HT-29 (cell line): ENCODE measurements at places on chromosomes 4 and X.

- DNase-seq, result no peak
These were observed 237.0 kb downstream of the IDS start for GRCh38 chrX:149267878-149268813.

DNA sequence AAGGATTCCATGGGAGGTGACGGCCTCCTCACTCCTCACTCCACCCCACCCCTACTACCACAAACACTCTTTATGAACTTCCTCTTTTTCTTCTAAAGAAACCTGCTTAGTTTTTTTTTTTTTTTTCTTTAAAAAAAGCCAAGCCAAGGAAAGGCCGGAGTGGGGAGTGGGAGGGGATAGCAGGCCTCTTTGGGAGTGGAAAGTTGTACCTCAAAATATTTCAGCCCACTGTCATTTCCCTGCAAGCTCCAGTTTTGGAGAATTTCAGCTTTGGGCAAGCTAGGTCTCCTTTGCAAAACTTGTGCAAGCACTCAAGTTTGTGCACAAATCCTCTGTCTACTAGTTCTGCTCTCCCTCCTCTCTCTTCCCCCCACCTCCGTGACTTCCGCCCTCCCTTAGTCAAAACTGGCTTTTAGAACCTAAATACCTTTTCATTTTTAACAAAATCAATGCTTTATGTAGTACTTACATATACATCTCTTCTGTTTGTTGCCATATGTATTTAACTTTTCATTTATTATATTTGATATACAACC is 512 bp upstream of the ANTXR2 start:
- no peak for DNase-seq

DNA sequence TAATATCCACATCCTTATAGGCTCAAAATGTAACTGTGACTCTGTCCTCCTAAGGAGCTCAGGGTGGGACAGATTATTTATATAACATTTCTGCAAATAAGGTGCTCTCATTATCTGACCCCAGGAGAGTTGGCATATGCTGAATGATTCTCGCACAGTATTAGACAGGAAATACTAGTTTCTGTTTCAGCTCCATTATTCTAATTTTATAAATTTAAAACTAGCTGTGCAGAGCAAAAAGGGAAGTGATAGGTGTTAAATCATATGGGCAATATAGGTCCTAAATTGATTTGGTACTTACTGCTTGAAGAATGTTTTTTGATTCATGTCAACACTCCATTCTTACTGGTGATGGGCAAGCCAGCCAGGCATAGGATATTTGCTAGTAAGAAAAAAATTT is 141.5 kb downstream of the GLRA2 start:
- DNase-seq, result no peak

DNA sequence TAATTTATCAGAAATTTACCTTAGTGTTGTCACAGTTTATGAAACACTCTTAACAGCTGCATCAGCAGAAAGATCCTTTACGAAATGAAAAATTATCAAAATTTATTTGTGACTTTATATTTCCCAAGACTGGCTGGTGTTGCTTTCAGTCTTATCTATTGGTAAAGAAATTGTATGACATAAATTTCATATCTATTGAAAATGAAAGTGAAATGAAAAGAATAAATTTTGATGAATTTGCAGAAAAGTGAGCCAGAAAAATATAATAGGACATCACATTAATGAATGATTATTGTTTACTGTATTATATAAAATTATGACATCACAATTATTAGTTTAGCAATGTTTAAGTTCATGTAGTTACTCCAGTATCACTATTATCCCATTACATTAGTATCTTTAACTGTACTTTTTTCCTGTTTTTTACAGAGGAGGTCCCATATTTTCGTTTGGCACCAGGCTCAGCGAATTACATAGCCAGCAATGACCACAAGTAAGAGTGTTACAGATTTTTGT is 13.2 kb upstream of the TMEM165 start:
- no peak for DNase-seq

DNA sequence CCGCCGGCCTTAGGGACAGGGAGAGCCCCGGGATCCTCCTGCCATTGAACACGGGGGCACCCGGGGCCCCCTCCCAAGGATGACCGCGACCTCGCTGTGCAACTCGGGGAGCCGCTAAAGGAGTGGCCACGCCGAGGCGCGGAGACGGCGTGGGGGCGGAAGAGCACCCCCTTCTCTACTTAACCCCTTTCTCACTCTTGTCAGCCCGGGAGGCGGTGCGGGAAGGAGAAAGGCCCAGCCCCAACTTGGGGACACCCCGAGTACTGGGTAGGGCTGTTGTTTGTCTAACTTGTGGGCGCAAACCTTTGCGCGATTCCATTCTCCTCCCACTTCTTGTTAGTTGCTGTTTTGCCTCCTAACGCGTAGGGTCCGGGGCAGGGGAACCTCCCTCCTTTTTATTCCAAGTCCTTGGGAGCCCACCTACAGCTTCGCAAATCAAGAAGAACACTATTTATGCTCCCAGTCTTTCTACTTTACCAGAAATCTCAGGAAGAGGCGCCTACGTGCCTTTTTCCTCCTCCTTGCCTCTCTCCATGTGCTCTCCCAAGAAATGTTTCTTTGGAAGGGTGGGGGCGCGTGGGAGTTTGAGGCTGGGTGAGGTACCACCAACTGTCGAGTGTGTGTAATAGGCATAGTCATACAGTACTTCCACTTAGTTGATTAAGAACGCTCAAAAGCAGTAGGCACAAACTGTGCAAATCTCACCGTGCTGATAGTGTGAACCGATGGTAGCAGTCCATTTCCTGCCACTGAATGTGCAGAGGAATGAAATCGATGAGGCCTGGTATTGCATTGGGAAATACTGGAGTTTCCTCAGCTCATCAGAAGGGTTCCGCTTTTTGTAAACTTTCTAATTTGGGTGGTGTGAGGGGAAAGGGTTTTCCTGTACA is 813 bp downstream of the DIAPH2 start:
- peak; percentile 70 for DNase-seq

GRCh38 chrX:15856222-15856587 is 1.6 kb upstream of the AP1S2 start:
- no peak for DNase-seq

GRCh38 chrX:49264460-49264859 is at the start of gene FOXP3:
Gene FOXP3 (minus strand): TSS chrX:49264710. CDS start chrX:49258505, 6,205 bp downstream.
- DNase-seq, result no peak

- no peak for DNase-seq
These were observed 140.5 kb upstream of the ZIC3 start for GRCh38 chrX:137425273-137425902.

GRCh38 chrX:9182041-9182440 is 148.1 kb upstream of the FAM9B start:
- no peak for DNase-seq

- DNase-seq, result no peak
These were observed 2.3 kb upstream of the FOXP3 start for GRCh38 chrX:49266523-49267445.

GRCh38 chr4:170872794-170873193 is 783.0 kb upstream of the AADAT start:
- DNase-seq, result no peak

GRCh38 chr4:138047290-138047689 is 194.9 kb downstream of the SLC7A11 start:
- DNase-seq, result no peak

- no peak for DNase-seq
These were observed 496.6 kb downstream of the IL1RAPL1 start for GRCh38 chrX:29083823-29084222.

- peak; percentile 76 for DNase-seq
These were observed 460.3 kb downstream of the SPRY1 start for GRCh38 chr4:123856689-123857545.

DNA sequence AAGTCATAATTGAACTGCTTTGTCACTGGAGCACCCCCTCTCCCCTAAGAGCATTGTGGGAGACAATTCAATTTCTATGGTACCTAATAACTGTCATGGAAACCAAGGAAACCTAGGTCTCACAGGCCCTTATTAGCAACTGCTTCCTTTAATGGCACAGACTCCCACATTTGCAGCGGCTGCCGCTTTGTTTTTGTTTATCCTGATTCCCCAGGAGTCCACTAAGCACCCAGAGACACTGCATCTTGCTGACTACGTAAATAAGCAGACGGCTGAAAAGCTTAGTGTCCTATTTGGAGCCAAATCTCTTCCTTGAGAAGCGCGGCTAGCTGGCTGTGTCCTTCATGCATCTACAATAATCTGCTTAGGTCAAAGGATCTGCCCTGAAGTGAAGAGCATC is 494.4 kb downstream of the TMA16 start:
- DNase-seq, result no peak

GRCh38 chrX:20522420-20522819 is 255.7 kb upstream of the RPS6KA3 start:
- no peak for DNase-seq

DNA sequence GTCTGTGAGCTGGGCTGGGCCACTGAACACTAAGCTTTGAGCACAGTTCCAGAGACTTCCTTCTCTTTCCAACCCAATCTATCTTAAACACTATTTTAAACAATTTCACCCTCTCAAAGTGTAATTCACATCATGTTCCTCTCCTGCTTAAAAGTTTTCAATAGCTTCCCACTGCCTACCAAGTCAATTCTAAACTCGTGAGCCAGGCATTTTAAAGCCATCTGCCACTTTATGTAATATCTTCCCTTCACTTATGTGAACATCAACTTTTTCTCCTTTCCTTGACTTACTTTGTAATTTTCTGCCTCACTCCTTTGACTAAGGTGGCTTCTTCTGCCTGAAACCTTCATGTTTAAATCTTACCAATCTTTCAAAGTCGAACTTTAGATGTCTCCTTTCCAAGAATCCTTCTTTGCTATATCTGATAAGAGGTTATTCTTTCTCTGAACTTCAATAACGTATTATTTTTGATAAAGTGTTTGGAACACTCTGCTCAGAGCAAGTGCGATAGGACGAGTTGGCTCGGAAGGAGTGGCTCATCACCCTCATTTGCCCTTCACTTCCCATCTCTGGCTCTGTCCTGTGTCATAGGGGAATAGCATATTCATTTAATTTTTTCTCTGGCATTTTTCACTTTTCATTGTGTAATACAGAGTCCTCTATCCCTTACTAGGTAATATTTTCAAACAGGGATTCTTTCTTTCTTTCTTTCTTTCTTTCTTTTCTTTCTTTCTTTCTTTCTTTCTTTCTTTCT is 13.0 kb upstream of the SPARCL1 start:
- DNase-seq, result no peak

- DNase-seq, result no peak
These were observed 384.9 kb upstream of the SLC7A11 start for GRCh38 chr4:138627096-138627495.

GRCh38 chr4:24849351-24849750 is 54.0 kb downstream of the SOD3 start:
- no peak for DNase-seq

DNA sequence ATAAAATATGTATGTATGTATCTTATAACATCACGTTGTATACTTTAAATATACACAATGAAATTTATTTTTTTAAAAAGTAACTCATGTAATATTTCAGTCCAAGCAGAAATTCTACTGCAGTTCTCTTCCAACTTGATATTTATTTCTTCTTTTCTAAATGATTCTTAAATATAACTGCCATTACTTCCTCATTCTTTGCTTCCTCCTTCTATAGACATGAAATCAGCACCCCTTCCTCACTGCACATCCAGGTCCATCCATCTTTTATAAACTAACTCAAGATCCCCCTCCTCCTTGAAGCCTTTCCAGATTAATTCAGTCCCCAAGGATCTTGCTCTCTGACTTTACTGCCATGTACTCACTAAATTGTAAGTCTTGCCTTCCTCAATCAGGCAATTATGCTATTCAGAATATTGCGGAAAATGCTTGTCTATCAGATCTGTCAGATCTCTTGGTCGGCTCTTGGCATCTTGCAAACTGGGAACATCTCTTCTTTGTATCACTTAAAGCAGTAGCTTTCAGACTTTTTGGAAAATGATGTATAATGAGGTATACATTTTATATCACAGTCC is 3.7 kb downstream of the GPRIN3 start:
- no peak for DNase-seq

DNA sequence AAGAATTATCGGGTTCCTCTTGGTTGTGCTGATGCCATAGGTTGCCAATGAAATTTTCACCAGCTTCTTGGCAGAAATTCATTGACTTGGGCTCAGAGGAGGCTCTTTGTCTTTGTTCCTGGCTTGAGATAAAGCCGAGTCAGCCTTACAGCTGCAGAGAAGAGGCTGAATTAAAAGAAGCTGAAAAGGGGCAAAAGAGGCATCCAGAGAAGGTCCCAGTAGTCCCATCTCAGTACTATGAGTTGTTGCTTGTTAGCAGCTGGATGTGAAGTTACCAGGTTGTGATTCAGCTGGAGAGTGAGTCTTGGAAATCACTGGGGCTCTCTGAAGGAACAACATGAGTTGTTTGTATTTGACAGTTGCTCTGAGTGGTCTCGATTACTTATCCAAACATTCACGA is 59.7 kb downstream of the SMAD1 start:
- DNase-seq, result no peak

DNA sequence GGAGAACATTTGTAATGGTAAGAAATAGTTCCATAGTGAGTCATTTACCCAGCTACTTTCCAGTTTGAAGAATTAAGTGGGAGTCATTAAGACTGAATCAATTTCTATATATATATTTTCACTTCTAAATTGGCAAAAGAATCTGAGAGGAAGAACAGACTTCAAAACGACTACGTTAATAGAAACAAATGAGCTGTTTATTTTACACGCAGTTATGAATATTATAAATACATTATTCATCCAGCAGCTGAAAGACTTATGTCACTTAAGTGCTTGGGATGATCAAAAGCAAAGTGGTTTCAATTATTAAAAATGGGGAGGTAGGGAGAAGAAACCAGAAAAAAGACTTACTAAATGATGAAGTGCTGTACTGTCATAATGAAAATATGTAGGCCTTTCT is 260.5 kb upstream of the DDX53 start:
- no peak for DNase-seq

GRCh38 chrX:19389227-19389845 is 45.6 kb downstream of the PDHA1 start:
- DNase-seq, result no peak

DNA sequence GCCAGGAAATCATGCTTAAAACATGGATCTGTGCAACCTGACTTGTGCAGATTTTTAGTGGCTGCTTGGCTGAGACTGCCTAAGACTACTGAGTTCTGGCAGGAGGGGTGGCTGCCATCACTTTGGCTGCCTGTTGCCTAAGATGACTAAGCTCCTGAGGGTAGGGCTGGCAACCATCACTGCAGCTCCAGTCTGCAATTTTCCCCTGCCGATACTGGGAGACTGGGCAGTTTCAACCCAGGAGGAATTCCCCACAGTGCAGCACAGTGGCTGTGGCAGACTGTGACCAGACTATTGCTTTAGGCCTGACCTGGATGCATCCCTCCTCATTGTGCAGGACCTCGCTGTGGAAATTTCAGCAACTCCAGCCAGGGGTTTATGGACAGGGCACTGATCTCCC is 544.9 kb downstream of the ANKRD50 start:
- no peak for DNase-seq

- DNase-seq, result no peak
These were observed 263.5 kb upstream of the DKK2 start for GRCh38 chr4:107299646-107300045.

GRCh38 chrX:130418740-130419139 is 17.0 kb downstream of the RBMX2 start:
- DNase-seq, result no peak

GRCh38 chrX:9866633-9867032 is 80.4 kb downstream of the SHROOM2 start:
- DNase-seq, result no peak
